ENCODE measurements at places on chromosomes 16 and 17.

- DNase-seq = no peak
Observed at GRCh38 chr17:50199211-50199802, 2.1 kb downstream of the COL1A1 start.

- no peak for DNase-seq
Observed at GRCh38 chr16:86956437-86956836, 360.8 kb downstream of the C16orf95 start.

GRCh38 chr16:31202414-31203375, at the start of gene PYCARD:
PYCARD (minus strand) TSS chr16:31202760; CDS start chr16:31202690, 70 bp downstream.
- DNase-seq = no peak

- DNase-seq = no peak
Observed at GRCh38 chr17:31677681-31678080, 181.4 kb downstream of the COPRS start.

GRCh38 chr16:82319038-82319437, 149.0 kb upstream of the MPHOSPH6 start:
- no peak for DNase-seq

GRCh38 chr16:73068541-73069401, 20.8 kb upstream of the ZFHX3 start:
- no peak for DNase-seq

GRCh38 chr17:80586846-80587228, 42.2 kb downstream of the RPTOR start:
- no peak for DNase-seq

DNA sequence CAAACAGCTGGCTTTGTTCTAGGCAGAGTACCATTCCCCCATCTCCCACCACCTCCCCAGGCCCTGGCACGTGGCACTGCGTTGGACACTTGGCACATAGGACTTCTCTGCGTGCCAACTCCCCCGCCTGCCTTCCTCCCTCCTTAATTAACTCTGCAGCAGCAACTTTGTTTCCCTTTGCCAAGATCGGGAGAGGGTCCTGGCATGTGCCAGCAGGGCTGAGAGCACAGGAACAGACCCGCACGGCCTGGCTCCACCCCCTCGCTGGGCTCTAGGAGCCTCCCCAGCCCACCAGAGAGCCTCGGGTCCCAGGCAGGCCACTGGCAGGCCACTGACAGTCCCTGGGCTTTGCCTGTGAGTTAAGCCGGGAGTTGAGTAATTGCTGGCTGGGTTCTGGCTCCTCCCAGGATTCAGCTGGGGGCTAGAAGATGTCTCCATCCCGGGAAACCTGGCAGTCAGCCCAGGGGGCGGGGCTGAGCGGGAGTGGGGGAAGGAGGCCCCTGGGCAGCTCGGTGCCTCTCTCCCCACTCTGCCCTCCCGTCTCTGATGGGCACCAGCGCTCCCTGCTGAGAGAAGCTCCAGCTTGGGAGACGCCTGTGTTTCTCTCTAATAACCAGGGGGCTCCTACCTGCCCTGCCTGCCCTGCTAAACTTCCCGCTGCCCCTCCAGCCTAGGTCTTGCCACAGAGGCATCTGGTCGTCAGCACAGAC, 224.0 kb upstream of the TNRC6C start:
- no peak for DNase-seq

DNA sequence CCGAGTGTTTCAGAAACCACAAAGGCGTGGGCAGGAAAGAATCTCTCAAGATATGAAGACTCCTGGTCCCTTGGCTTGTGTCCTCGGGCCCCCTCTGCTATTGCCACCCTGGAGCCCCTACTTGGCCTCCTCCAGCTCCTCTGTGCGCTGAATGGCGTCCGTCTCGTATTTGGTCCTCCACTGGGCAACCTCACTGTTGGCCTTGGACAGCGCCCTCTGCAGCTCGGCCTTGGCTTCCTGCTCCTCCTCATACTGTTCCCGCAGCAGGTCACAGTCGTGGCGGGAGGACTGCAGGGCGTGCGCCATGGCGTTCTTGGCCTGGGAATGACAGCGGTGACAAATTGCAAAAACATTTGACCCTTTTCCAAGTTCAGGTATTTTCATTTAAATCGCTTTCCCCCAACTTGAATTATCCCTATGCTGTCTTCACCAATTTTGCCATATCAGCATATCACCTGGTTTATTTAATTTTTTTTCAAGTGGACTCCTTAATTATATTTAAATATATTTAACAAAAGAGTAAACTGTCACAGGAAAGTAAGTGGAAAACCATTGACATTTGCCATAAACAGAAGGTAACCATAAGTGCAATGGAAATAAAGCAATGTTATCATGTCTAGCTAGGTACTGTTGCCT, 59.7 kb downstream of the MYH13 start:
- DNase-seq = no peak

GRCh38 chr17:54891176-54891821, 9.4 kb upstream of the TOM1L1 start:
- DNase-seq = no peak

DNA sequence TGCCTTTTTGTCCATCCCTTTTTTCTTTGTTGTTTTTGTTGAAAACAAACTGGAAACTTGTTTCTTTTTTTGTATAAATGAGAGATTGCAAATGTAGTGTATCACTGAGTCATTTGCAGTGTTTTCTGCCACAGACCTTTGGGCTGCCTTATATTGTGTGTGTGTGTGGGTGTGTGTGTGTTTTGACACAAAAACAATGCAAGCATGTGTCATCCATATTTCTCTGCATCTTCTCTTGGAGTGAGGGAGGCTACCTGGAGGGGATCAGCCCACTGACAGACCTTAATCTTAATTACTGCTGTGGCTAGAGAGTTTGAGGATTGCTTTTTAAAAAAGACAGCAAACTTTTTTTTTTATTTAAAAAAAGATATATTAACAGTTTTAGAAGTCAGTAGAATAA, 4.9 kb downstream of the SOX9 start:
- DNase-seq = no peak

DNA sequence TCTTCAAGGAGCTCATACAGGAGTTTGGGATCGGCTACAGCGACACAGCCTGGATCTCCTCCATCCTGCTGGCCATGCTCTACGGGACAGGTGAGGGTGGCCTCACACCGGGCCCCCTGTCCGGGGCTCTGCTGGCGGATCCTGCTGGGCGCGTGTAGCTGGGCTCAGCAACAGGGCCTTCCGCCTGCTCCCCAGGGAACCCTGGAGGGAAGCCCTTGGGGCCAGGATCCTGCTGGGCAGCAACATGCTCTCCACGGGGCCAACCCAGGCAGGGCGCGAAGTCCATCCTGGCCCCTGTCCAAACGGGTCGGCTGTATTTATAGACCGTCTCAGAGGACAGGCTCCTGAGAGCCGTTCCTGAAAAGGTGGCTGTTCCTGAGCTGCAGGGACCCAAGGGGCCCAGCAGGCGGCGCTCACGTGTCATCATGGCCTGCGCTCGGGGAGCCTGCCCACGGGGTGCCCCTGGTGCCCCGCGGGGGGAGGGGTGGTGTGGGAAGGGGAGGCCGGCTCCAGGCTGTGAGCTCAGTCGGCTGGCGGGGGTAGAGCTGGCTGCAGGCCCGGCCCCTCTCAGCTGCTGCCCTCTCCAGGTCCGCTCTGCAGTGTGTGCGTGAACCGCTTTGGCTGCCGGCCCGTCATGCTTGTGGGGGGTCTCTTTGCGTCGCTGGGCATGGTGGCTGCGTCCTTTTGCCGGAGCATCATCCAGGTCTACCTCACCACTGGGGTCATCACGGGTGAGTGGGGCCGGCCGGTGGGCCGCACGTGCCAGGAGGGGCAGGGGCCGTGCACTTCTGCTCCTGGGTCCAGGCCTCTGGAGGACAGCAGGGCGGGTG, 7.5 kb downstream of the SLC16A3 start:
- DNase-seq = no peak

DNA sequence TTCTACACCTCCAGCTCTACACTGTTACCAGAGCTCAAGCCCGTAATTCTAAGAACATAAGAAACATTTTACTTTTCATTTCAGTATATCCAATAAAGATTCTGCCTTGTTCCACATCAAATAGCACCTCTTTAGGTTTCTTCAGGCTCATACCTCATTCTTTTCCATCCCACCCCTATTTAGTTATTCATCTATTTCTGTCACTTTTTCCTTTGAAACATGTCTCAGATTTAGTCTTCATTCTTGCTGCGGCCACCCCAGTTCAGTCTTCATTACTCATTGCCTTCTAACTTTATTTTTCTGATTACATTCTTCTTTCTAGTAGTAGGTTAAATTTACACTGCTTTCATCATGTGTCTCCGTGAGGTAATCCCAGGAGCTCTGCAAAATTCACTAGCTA, 33.5 kb downstream of the PPM1E start:
- DNase-seq = no peak

- peak; percentile 16 for DNase-seq
Observed at GRCh38 chr17:34542700-34543336, 36.6 kb upstream of the TMEM132E start.

DNA sequence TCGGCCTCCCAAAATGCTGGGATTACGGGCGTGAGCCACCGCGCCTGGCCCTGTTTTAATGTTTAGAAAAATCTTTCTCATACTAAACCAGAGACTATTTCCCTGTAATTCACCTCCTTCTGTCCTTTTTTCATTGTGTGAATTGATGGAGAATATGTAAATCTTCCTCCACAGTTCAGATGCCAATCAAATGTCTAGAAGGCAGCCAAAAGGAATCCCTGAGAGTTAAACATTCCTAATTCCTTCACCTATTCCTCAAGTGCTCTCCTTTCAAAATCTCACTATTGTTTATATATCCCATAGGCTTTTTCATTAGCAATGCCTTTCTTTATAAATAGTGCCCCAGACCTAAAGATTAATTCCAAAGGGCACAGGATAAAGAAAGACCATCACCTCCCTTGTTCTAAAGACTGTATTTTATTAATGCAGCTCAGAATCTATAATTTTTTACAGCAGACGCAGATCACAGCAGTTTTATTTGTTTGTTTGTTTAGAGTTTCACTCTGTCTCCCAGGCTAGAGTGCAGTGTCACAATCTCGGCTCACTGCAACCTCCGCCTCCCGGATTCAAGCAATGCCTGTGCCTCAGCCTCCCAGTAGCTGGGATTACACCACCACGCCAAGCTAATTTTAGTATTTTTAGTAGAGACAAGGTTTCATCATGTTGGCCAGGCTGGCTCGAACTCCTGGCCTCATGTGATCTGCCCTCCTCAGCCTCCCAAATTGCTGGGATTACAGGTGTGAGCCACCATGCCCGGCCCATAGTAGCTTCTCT, 30.5 kb downstream of the COPZ2 start:
- no peak for DNase-seq

- DNase-seq = no peak
Observed at GRCh38 chr17:79842656-79843473, 3.6 kb upstream of the CBX4 start.

- no peak for DNase-seq
Observed at GRCh38 chr16:3498988-3499387, 1.8 kb upstream of the CLUAP1 start.

GRCh38 chr16:2664574-2664982, 17.7 kb upstream of the KCTD5 start:
- DNase-seq = no peak

DNA sequence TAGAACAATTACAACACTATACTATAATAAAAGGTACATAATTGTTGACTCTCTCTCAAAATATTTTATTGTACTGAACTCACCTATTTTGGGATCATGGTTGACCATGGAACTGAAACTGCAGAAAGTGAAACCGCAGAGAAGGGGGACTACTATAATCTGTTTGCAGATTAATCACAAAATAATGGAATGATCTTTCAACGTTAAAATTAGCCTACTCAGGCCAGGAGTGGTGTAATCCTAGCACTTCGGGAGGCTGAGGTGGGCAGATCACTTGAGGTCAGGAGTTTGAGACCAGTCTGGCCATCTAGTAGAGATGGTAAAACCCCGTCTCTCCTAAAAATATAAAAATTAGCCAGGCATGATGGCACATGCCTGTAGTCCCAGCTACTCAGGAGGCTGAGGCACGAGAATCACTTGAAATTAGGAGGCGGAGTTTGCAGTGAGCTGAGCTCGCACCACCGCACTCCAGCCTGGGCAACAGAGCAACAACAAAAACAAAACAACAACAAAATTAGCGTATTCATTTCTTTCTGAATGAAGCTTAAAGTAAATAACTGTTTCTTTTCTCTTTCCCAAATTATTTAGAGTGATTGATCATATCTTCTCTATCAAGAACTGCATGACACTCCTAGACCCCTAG, 45.6 kb downstream of the IKZF3 start:
- no peak for DNase-seq

GRCh38 chr16:77009453-77009852, 181.5 kb upstream of the MON1B start:
- no peak for DNase-seq
